ENCODE measurements at places on chromosomes 7 and 10.

DNA sequence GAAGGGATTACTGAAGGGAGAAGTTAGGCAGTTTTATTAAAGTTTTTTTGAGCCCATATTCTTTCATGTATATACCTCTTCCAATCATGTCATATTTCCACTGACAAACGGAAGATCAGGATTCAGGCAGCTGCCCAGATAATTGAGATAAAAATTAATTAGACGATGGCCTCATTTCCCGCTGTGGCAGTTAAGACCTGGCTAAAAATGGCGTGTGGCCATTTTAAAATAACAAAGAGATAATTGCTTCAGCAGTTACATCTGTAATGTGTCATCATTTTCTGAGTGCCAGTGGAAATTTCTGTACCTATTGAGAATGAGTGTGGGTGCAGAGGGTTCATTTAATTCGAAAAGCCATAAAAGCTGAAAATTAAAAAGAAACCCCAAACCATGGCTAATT, 215.1 kb downstream of the STK31 start:
- DNase-seq, result no peak

GRCh38 chr7:128108641-128109423, 77.6 kb upstream of the LRRC4 start:
- no peak for DNase-seq

DNA sequence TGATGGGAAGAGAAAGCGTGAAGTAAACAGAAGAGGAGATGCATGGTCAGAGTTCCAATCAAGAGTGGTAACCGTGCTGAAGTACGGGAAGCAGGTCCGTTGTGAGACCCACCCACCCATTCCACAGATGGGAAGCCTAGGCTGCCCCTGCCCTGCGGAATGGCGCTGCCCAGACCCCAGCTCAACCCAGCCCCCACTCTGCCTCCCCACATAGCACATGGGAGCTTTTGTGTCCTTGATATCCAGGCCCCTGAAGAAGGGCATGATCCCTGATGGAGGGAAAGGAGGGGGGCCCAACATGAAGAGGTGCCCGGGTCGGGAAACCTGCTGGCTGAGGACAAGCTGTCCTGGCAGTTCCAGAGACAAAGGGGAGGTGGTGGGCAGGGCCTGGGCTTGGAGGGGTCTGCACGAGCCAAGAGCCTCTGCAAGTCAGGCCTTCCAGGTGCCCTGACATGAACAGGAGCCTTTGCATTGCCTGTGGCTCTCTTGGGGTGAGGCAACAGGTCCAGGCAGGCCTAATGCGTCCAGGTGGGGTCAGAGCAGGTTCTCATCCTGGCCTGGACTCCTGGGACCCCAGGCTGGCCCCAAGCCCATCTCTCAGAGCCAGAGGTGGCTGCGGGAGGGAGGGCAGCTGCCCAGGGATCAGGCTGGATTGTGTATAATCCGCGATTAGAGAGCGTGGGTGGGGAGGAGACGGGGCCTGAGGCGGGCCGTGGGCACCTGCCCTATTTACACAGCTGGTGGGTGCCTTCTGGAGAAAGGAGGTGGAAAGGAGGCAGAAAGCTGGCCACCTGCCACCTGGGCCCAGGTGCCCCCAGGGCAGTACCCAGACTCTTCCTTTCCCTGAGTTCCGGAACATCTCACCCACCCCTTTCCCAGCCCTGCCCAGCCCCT, 23.5 kb downstream of the YKT6 start:
- DNase-seq, result no peak

GRCh38 chr7:65449505-65449852, 75.8 kb downstream of the ZNF92 start:
- DNase-seq, result no peak

DNA sequence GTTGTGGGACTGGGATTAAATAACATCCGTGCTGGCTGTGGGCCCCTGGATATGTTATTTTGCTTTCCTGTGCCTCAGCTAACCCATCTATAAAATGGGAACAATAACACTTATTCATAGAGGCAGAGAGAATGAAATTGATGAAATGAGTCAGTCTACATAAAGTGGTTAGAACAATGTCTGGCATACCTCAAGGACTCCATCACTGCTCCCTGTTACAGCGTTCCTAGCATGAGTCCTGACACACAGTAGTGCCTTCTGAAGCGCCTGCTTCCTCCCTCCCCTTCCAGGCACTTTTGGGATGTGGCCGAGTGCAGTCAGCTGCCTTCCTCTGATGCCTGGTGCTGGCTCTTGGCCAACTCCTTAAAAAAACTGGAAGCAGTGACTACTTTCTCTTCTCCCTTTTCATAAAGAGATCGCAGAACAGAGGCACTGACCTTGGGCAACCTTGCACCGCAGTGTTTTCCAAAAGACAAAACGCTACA, 108.4 kb upstream of the ZMIZ1 start:
- DNase-seq, result peak; percentile 23

DNA sequence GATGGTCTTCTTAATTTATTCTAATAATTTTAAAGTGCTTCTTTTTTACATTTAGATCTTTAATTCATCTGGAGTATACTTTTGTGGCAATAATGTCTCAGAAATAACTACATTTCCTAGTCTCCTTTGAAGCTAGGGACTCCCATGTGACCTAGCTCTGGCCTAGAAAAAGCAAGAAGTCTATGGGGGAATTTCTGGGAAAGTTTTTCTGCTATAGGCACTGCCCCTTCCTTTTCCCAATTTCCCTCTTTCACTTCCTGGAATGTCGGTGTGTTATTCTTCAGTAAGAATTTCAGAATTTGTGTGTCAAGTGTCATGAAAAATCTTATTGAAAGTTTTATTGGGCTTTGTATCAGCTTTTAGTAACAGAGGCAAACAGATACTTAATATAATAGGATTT, 94.6 kb upstream of the LRRC4 start:
- no peak for DNase-seq

DNA sequence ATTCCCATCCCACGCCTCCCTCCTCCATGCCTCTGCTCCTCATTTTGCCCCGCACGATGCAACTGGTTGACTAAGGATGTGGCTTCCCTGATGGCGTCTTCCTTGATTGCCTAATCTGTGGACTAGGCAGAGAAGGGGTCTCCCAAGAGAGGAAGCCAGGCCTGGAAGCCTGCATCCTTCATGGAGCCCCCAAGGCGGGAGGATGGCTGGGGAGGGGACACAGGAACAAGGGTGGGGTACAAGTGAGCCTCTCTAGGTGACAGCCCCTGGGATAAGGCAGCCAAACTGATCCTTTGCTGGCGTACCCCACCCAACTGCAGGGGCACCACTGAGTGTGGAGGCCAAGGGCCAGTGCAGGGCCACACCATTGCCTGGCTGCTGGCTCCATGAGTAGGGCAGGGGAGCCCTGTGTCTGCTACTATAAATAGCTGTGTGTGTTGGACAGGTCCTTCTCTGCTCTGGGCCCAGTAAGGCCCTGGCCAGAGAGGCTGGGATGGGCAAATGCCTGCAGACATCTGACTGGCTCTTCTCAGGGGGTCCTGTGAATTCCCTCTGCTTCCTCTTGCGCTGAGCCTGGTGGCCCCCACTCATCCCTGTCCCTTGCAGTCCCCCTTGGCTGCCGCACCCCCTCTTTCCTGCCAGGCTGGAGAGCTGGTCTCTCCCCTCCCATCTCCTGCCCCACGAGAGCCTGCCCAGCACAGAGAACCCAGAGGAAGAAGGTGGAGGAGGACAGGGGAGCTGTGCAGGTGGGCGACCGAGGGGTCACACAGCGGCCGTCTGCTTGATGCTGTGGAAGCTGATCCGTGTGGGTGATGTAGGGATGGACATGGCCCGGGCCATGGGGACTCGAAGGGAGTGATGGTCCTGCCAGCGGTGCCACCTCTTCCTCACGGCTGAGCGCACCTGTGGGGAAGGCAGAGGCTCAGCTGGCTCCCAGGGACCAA, 29.3 kb downstream of the CRHR2 start:
- DNase-seq, result no peak

GRCh38 chr7:101586078-101586905, 42.8 kb downstream of the MYL10 start:
- DNase-seq, result no peak

GRCh38 chr7:123601530-123601929, at the start of gene ASB15:
ASB15 (plus strand) TSS chr7:123601821; CDS start chr7:123614503, 12,682 bp downstream.
- no peak for DNase-seq

DNA sequence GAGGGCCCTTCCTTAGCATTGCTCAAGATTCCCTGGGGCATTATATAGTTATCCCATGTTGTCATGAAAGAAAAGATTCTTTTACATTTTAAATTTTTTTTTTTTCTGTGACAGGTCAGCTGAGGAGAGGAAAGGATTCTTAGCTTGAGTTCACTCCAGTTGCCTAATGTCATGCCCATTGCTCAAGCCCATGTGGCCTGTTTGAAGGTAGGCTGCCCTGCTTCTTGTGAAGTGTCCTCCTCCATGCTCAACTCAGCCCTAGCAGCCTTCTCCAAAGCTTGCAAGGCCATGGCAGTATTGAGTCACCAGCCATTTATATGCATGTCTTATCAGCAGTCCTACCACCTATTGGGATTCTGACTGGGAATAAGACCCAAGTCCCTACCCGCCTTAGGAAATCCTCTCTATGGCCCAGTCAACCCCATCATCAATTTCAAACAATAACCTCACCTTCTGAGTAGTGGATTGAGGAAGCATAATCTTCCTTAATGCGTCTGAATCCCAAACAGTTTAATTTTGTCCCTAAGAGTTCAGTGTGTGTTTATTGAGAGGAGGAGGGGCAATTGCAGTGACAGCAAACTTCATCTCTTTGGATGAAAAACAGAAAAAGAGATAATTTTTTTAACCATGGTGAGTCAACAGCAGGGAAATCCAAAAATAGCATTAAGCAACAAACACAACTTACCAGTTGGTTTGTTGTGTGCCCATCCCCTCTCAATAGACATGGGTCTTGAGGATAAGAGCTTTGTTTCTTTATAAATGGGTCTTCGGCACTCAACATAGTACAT, 38.6 kb upstream of the WASL start:
- DNase-seq, result no peak

- no peak for DNase-seq
Measured at GRCh38 chr10:100653957-100654781, 91.2 kb upstream of the PAX2 start.

DNA sequence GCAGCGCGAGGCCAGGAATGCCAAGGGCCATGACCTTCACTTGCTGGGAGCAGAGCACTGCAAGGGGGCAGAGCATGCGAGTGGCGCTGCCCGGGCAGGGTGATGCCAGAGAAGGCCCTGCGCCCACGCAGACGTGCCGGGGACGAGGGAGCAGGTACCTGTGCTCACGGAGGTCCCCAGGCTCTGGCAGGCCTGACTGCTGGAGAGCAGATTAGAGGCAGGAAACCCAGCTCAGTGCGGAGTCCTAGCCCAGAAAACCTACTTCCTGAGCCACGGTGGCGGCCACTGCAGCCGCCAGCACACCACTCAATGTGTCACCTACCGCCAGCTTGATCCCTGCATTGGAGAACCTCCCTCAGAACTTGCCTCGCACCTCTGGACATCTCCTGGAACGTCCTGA, 148.4 kb downstream of the MAD1L1 start:
- no peak for DNase-seq

GRCh38 chr7:96218664-96219243, 103.1 kb downstream of the SLC25A13 start:
- DNase-seq, result no peak

GRCh38 chr10:11335167-11335652, 276.2 kb downstream of the USP6NL start:
- peak; percentile 25 for DNase-seq

GRCh38 chr7:81707966-81708365, 61.9 kb downstream of the HGF start:
- DNase-seq, result no peak

- no peak for DNase-seq
Measured at GRCh38 chr7:113209449-113210203, 91.3 kb upstream of the SMIM30 start.

DNA sequence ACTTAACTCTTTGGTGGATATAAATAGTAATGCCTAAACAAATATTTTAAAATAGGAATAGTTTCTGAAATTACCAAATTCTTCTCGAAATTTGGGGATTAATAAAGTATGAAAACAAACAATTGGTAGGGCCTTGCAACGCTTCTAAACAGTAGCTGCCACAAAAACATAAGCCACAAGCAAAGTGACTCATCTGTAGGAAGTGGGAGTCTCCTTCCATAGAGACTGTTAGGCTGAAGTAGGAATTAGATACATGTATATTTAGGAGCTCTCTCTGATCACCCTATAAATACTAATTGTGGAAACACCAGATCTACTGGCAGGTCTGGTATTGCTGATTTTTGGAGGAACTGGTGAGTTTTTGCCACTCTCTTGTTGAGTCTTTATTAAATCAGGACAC, 5.7 kb upstream of the LMOD2 start:
- DNase-seq, result no peak

- DNase-seq, result no peak
Measured at GRCh38 chr10:132890301-132890700, 52.1 kb downstream of the CFAP46 start.

- no peak for DNase-seq
Measured at GRCh38 chr10:124866812-124867211, 65.2 kb downstream of the ABRAXAS2 start.

- no peak for DNase-seq
Measured at GRCh38 chr7:90666186-90666585, 70.1 kb downstream of the CDK14 start.

DNA sequence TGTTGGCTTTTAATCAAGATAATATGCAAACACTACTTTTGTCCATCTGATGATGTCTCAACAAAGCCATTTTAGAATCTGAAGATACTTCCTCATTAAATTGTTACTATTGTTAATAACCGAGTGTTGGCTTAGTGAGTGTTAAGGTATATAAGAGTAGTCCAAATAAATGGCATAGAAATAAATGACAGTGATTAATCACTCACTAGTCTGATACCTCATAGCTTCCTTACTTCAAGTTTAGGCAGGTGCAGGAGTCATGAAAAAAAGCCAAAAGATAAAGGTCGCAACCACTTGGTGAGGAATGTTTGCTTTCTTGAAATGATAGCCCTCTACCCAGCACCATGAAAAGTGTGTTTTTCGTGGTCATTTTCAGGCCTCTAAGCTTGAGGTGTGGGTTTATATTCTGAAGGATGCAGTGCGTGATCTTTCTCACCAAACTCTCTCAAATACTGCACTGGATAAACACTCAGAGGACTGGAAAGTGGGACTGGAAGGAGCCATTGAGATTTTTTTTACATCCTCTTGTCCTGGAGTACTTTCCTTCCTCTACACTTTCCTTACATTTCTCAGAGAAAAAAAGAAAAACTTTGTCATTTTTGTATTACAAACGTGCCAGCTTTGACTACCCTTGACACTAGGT, 138.1 kb downstream of the KIAA1217 start:
- no peak for DNase-seq

DNA sequence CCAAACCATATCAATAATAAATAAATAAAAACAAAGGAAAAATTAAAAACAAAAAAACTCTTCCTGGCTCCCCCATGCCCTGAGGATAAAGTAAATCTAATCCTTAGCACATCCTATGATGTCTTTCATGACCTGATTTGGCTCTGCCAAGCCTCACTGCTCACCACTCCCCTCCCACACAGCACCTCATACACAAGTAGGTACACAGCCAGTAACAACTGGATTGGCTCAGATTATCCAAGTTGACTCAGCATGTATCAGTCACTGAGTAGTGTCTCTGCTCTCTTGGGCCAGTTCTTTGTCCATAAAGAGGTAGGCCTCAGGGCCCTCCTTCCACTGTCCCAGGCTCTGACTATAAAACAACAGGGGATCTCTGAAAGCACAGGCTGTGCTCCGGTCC, 99.6 kb downstream of the STRA8 start:
- no peak for DNase-seq

GRCh38 chr10:77888356-77888703, 38.2 kb downstream of the DLG5 start:
- no peak for DNase-seq
